ENCODE measurements at places on chromosomes 6 and 20.

DNA sequence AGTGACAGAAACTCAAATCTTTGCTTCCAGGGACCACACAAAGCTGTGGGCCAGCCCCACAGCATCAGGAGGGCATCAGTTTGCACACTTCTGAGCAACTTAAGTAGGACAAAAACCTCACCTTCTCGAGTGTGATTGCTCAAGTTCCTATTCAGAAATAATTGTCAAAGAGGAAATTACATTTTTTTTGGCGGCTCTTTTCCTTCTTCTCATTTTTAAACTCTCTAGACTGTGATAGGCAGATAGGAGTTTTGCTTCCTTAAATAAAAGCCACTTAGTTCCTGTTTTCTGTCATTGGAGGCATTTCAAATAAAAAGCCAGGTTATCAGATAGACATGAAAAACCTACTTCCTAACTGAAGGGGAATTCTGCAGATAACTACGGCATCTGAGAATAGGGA, 11.2 kb upstream of the TAGAP start:
- no peak for DNase-seq

GRCh38 chr6:1406306-1407072, 17.1 kb downstream of the FOXF2 start:
- no peak for DNase-seq

DNA sequence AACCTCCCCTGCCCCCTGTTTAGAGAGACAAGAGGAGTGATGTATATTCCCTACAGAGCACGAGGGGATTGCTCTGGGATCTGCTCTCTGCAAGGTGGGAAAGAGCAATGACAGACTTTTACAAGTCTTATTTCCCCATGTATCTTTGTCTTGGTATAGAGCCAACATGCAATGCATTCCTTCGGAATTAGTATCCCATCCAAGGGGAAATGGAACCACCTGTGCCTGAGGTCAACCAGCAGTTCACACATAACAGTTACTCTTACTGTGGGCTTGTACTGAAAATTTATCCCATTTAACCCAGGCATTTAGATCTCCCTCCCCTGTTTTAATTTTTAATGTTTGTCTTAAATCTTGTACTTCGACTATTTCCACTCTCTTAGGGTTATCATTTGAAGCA, 250.4 kb downstream of the C6orf118 start:
- no peak for DNase-seq

DNA sequence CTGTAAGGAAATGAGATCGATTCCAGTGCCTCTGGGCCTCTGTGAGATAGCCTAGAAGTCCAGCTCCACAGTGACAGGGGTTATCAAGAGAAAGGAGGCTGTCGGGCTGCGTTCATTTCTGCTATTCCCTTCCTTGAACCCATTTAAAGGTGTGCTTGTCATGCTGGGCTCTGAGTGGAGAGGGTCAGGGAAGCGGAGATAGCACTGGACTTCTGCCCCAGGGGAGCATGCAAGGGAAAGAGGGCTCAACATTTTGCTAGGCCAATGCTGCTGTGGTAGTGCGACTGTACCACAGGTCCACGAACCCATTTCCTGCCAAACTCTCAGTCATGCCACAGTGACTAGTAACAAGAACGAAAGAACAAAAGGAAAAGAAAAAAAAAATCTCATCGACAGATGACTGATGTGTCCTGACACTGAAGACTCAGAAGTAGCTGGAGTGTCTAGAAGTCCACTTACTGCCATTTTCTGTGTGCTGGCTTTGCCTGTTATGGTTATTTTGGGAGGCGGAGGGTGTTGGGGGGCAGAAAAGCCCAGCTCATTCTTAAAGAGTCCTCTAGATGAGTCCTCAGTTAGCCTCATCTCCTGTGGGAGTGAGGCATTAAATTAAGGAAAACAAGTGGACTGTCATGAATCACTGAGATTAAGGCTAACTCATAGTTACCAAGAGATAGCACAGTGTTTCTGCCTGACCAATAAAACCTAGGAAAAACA, 8.1 kb downstream of the NEDD9 start:
- DNase-seq: peak; percentile 22

DNA sequence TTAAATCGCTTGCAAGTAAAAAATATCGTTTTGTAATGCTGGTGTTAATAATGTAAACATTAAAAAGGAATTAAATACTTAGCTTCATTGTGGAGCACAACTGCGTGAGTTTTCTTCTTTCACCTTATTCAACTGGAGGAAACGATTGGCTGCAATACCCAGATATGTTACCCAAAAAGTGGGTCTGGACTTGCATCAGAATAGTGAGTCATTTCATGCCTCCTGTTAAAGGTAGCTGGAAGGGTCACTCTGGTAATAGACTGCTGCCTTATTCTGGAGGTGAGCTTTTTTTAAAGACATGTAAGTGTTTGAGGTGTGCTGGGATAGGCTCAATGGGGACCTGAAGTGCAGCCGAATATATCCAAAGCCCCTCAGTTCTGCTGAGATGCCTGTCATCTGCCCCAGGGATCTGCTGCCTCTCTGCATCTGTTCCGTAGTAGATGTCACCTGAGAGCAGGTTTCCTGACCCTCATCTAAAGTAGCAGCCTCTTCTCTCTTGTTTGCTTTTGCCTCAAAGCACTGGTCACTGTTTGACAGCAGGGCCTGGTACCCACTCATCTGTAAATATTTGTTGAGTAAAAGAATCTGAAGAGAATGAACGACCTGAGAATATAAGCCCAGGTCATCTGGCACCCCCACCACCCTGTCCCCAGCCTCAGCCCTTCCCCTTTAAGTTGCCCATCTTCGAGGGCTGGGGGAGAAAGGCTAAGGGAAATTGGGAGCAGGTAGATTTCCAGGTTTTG, 5.6 kb upstream of the UQCC2 start:
- no peak for DNase-seq

DNA sequence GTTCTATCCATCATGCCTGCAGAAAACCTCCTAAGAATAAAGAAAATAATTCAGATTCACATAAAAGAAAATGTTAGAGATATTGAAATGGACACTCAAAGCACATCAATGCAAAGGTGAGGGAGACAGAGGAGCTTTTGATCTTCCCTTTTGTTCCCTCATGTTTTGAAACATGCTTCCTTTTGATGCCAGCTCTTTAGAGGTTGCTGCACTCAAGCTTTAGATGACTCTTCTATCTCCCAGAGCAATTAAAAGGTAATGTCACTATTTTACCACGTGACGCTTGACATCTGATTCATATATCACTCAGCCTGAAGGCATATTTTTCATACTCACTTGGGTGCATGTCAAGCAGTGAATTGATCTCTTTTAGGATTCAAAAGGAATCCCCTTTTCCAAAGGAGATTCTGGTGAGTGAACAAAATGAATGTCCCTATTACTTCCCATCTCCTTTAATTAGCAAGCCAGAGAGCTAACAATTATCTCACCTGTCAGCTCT, 1026.7 kb downstream of the KIF16B start:
- DNase-seq: no peak

GRCh38 chr6:10403385-10404106, 11.3 kb downstream of the TFAP2A start:
- DNase-seq: no peak

DNA sequence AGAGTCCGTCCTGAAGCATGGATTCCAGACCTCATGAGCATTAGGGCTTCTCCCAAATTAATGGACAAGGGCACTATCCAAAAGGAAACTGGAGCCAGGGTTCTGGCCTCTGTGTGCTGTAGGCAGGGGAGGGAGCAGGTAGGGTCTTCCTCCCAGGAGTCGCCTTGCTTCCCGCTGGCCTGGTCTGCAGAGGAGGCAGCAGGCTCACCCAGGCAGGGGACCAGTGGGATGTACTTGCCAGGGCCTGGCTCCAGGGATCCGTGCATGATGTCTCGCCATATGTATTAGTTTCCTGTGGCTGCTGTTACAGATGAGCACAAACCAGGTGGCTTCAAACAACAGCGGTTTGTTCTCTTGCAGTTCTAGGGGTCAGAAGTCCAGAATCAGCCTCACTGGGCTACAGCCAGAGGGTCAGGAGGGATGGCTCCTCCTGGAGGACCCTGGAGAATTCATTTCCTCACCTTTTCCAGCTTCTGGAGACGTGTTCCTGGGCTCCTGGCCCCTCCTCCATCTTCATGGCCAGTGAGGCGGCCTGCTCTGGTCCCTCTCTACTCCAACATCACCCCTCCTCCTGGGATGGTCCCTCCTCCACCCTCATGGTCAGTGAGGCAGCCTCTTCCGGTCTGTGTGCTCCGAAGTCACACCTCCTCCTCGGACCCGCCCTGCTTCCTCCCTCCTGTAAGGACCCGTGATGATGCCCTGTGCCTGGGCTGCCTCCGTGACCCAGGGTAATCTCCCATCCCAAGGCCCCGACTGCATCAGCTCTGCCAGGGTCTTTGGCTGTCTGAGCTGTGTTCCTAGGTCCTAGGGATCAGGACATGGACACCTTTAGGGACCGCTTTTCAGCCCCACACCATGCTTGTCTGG, 329.1 kb downstream of the CDH4 start:
- no peak for DNase-seq

DNA sequence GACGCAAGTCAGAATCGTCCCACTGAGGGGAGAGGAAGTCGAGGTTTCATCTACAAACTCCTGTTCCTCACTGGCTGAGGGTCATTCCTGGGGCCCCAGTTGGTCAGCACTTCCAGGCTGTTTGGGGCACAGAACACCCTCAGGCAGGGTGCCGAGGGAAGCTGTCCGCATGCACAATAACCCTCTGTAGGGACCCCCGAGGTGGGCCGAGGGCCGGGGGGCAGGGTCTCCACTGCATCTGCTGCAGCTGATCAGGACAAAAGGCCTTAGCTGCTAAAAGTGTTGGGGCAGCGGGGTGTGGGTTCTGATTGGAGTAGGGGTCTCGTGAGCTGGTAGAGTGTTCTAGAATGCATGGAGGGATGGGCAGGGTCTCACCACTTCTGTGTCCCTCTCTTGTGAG, 125.1 kb downstream of the TOX2 start:
- DNase-seq: no peak

- no peak for DNase-seq
Measured at GRCh38 chr6:124798942-124799496, 163.2 kb upstream of the RNF217 start.

GRCh38 chr6:35610830-35611229, 77.9 kb downstream of the FKBP5 start:
- no peak for DNase-seq

- DNase-seq: no peak
Measured at GRCh38 chr6:112254921-112255320, 554 bp upstream of the LAMA4 start.

DNA sequence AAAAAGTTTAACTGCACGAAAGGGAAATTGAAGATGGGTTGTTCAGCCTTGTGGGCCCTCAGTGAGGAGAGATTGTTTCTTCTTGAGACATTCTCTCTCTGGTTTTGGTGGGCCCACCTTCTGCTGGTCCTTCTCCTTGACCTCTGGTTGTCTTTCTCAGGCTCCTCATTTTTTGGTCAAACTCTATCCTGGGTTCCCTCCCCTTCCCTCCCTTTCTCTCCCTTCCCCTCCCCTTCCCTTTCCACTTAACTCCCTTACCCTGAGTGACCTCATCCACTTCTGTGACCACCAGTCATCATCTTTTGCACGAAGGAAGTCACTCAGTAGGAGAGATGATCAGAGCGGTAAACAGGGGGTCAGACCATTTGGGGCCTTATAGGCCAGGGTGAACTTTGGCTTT, 71.5 kb upstream of the RALY start:
- DNase-seq: no peak

DNA sequence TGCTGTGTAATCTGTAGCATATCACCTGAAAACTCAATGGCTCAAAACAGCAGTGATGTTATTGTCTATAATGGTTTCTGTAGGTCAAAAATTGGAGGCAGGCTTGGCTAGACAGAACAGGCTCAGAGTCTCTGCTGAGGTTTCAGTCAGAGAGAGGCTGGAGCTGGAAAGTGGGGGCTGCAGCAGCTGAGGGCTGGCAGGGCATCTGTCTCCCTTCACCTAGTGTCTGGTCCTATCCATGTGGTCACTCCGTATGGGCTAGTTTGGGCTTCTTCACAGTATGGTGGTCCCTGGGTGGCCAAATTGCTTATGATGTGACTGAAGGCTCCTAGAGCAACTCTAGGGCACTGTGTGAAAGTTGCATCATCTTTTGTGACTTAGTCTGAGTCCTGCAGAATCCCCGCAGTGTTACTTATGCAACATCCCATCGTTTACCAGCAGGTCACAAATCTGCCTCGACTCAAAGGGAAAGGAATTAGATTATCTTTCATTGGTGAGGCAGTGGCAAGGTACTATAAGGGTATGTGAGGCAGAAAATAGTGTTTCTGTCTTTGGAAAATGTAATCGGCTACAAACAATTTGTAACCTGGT, 497.0 kb downstream of the EPHA7 start:
- DNase-seq: no peak

GRCh38 chr20:4081421-4081820, 66.1 kb upstream of the RNF24 start:
- no peak for DNase-seq

- no peak for DNase-seq
Measured at GRCh38 chr20:41572010-41572572, 46.1 kb downstream of the CHD6 start.
